ENCODE measurements at places on chromosomes 12 and 14. TPM values are rescaled to one million over a fixed set of nuclear protein-coding genes. Genes with fewer than 3 reads are reported as not detected.

- no peak for DNase-seq
Measured at GRCh38 chr14:35255711-35256110, 36.5 kb upstream of the PSMA6 start.

DNA sequence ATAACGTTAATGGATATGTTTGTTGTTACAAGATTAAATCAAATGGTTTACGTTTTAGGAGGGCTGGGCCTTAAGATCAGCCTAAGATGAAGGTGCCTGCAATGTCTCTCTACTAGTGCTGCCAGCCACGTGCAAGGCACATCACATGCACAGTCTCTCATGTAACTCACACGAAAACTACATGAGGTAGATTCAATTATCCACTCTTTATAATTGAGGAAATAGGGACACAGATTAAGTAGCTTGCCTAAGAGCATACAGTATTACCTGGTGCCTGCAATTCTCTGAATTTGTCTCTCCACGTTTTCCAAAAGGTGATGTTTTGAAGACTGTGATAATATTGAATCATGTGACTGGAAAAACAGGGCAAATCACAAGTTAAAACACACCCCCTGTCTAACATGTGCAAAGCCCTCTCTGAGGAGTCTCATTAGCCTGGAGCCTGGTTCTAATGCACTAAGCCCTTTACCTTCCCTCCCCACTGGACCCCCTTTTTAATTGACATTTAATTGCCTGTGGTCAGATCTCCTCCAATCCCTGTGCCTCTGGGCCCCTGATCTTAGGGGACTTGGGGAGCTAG, 14.6 kb upstream of the ATP2A2 start:
- DNase-seq, result no peak

GRCh38 chr12:77925536-77926108, 94.9 kb downstream of the NAV3 start:
- peak; percentile 49 for DNase-seq

Gene FGF6
- total RNA-seq, result not detected
